ENCODE measurements at places on chromosomes 11 and 22.

DNA sequence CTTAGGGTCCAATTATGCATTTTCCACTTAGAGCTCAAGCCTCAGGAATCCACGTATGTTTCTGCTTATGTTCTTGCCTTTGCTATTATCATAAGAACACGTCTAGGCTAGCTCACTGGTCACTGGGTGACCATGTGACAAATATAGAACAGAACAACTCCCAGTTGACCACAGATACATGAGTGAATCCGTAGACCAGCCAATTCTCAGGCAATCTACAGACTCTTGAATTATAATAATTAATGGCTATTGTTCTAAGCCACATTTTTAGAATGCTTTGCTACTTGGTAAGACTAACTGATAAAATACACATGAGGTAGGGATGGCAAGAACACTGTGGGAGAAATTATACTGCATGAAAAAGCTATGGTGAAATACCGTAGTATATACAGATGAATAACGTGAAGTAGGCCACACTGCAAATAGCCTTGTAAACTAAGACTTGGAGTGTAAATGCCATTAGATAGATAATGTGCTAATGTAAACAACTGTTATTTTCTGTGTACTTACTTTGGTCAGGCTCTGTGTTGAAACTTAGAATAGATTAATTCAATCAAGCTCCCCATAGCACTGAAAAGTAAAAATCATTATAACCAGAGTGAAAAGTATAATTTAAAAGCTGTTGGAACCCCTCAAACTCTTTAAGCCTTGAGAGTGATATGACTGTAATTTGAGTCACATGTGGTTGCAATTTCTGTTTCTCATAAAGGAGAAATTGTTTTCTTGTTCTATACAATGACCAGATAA, 366.2 kb upstream of the CCDC179 start:
- no peak for DNase-seq

- no peak for DNase-seq
Observed at GRCh38 chr11:55847453-55847852, 8.9 kb downstream of the OR5D16 start.

GRCh38 chr11:36155124-36155561, 134.1 kb downstream of the COMMD9 start:
- DNase-seq: no peak

DNA sequence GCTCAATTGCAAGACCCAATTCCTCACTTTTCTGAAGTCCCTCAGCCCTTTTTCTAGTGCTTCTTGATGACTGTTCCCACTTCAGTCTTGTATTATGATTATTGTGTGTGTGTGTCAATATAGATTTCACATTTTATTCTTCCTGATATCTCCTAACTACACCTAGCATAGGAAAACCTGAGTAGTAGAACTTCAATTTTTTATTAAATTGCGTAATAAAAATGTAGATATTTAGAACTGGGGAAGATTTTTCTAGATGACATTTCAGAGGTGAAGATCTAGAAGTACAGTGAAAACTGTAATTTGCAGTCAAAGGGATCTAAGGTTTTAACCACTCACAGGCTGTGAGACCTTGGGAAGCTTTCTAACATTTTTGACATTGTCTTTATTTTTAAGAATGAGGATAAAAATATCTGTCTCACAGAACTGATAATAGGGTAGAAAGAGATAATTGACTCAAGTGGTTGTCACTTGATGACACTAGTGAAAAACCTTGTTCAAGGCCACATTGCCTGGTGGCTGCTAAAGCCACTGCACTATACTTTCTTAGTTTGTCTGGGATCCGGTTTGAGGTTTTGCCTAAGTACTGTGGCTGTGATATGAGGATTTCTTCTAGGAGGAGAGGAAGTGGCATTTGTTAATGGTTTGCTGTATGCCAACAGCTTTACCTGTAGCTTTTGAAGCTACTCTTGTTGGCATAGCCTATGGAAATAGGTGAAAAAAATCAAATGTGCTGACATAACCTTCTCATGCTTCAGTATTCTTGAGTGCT, 32.2 kb upstream of the SESN3 start:
- no peak for DNase-seq

GRCh38 chr11:110989428-110990133, 255.9 kb upstream of the POU2AF2 start:
- no peak for DNase-seq

DNA sequence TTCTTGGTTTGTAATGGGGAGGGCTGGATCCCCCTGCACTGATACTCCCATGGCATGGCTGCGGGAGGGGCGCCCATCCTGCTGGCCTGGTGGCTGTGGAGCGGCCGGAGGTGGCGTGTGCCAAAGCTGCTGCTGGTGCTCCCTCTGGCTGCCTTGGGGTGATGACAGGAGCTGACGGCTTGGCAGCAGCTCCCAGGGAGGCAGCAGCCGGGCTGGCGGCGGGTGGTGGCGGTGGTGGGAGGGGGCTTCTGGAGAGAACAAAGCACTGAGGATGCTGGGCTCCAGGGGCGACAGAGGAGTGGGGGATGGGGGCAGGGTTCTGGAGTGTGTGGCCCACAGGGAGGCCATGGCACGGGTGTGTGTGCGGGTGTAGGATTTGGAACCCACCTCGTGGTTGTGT, 11.4 kb upstream of the MPPED1 start:
- DNase-seq: no peak

DNA sequence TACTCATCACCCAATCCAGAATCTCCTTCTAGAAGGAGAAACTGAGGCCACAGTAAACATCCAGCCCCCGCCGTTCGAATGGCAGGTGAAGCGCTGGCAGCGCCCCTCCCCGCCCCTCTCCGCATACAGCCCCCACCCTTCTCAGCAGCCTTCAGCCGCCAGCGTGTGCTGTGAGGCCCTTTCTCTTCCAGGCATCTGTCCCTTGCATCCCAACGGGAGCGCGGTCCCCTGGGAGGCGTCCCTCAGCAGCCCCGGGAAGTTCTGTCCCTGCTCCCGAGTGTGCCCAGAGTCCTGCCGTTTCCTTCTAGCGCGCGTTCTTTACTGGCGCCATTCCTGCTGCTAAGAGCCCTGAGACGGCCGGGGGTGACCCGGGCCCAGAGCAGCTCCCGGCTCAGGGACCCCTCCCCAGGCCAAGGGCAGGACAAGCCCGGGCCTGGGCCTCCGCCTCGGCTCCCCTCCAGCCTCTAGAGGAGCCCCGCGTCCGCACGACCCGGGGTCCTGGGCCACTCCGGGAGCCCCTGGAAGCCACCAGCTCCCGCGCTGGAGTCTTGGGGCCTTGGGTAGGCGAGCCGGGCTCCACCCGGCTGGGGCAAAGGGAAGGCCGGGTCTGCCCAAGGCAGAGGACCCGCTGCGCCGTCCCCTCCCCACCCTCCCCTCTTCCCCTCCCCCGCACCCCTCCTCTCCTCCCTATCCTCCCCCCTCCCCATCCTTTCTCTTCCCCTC, 450.4 kb downstream of the OPCML start:
- no peak for DNase-seq

DNA sequence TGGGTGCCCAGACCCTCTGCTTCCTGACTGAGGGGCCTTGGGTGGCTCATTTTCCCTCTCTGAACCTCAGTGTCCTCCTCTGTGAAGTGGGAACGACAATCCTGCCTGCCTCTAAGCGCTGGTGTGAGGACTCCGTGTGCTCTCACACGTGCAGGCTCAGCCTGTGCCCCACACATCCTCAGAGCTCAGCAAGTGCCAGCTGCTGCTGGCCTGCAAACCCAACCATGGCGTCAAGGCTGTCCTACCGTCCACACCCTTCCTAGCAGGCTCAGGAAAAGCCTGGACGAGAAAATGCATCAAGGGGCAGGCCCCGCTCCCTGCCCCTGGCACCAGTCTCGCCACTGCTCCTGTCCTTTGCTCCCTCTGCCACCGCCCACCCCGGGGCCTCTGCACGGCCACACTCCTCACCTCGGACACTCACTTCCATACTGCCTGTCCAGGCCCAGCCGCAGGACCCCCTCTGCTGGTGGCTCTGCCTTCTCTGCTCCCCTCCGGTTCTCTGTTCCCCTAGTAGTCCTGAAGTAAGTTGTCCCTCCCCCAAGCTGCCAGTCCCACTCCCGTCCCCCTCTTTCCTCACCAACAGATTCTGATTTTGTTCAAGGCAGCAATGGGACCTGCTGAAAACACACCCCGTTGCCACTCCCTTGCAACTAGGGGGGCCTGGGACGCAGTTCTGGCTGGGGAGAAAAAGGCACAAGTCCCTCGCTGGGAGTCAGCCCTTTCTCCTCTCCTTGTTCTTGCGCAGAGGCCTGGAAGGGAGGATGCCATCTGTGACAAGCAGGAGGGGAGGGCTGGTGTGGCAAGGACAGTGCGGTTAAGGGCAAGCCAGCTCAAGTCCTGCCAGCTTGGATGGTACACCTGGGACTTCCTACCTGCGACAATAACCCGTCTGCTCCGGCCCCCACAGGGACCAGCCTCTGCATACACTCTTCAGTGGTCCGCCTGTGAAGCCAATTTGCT, 62.2 kb downstream of the ARFGAP3 start:
- DNase-seq: no peak

- DNase-seq: no peak
Observed at GRCh38 chr11:110374921-110375320, 54.8 kb upstream of the FDX1 start.

GRCh38 chr11:680476-680875, 14.5 kb downstream of the DEAF1 start:
- DNase-seq: no peak

- DNase-seq: no peak
Observed at GRCh38 chr22:47858773-47859306, 1096.4 kb downstream of the TBC1D22A start.

- no peak for DNase-seq
Observed at GRCh38 chr11:64766881-64767280, 7.1 kb upstream of the PYGM start.

DNA sequence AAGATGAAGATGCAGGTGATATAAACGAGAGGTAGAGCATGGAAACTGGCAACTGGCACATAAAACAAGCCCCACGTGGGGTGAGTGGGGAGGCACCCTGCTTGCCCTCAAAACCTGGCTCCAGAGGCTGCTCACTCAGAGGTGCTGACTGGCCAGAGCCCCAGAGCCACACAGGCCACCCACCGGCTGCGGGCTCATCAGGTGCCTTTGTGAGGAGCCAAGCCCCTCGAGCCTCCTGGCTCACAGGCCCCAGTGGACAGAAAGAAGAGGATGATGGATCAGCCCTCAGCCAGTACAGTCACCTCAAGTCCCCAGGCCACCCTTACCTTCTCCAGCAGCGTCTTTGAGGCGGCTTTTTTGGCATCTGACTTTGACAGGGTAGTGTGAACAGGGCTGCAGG, 6.2 kb downstream of the CHID1 start:
- no peak for DNase-seq

- DNase-seq: no peak
Observed at GRCh38 chr22:46121523-46122287, 28.6 kb upstream of the PPARA start.

GRCh38 chr22:24164940-24165339, 16.3 kb upstream of the SUSD2 start:
- DNase-seq: no peak

GRCh38 chr11:75582506-75582894, 20.4 kb downstream of the SERPINH1 start:
- no peak for DNase-seq

DNA sequence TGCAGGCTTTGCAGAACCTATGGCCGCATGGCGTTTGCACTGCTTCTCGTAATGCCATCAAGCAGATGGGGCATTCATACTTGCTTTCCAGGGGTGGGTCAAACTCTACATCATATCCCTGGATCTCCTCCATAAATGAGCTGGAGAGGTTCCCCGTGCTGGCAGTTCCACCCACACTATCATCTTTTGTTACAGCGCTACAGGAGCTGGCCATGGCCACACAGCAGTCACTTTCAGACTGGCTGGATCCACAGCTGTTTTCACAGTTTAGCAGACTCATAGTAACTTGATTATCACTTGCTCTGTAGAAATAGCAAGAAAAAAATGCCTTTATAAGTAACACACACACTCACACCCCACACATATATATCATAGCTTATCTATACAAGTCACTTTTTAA, 8.8 kb downstream of the TRAF6 start:
- DNase-seq: no peak

DNA sequence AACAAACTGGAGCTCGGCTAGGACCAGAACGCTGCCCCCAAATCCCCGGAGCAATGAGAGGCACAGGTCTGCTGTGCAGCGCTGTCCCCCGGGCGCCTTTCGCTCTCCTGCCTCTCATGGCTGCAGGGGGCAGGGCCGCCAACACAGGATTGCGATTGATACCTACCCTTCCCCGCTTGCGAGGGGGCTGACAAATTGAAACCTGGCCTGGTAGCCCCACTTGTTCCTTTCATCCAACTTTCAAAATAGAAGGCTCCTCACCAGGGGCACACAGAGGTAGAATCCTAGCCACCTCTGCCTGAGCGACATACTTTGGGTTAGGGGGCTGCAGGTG, 642 bp upstream of the CASTOR1 start:
- DNase-seq: no peak

GRCh38 chr11:14645015-14645912, 1.7 kb downstream of the PDE3B start:
- no peak for DNase-seq

- DNase-seq: no peak
Observed at GRCh38 chr11:69844396-69844795, 25.2 kb upstream of the FGF3 start.

DNA sequence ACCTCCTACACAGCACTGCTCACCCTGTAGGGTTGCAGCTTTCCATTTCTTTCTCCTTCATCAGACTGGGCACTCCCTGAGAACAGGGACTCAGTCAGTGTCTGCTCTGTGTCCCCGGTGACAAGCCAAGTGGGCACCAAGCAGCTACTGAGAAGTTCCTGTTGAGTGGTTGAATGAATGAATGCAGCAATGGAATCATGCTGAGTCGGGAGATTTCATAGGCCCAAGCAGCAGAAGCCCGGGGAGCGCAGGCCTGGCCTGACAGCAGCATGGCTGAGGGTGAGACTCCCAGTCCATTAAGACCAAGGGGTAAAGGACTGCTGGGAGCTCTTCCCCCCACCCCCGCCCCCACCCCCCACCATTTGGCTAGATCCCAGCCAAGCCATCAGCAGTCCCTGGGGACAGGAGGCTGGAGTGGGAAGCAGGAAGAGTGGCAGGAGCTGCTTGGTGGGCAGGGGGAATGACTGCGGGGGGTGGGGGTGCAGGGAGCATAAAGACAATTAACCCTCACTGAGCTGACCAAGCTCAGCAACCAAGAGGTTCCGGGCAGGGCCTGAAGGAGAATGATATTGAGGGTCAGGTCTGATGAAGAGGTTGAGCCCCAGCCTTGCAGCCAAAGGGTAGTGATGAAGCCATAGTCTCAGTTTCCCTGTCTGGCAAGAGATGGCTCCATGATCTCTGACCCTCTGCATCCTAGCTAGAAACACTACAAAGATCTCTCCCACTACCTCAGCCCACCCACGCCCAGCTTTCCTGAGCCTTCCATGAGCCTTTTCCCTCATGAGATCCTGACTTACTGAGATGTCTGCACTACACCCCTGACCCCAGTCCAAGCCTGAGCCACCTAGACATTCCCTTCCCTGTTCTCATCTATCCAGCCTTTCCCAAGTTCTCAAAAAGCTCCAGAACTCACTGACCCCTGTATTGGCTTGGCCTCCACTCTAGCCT, 2.8 kb downstream of the PDE2A start:
- DNase-seq: no peak

Measured in Calu3 (cell line).